ENCODE measurements at places on chromosomes 13 and 19.

GRCh38 chr19:33248104-33248503, 22.5 kb upstream of the SLC7A10 start:
- no peak for DNase-seq

GRCh38 chr13:77911751-77912150, 6.9 kb downstream of the EDNRB start:
- no peak for DNase-seq

DNA sequence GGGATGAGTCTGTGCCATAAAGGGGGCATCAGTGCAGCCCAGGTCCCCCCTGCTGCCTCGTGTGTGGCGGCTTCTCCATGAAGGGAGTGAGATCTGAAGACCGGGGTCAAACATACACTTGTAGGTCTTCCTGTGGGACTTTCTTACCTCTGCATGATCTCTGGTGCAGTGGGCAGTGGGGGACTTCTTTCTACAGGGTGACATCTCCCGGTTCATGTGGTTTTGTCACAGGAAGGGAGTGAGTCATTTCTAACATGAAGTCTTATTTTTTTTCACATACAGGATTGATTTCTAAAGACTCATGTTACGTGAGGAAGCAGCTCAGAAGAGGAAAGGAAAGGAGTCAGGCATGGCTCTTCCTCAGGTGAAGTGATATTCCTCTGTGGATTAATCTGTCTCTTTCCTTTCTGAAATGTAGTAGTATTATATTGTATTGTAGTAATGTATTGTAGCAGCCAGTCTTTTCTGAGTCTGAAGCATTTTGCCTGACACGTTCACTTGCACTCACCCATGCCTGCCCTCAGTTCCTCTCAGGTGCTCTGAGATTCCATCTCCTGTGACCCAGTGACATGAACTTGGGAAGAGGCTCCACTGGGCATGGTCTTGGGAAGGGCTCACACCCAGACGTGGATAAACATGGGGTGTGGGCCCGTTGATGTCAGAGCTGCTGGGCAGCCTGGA, 15.7 kb downstream of the ZNF808 start:
- no peak for DNase-seq

DNA sequence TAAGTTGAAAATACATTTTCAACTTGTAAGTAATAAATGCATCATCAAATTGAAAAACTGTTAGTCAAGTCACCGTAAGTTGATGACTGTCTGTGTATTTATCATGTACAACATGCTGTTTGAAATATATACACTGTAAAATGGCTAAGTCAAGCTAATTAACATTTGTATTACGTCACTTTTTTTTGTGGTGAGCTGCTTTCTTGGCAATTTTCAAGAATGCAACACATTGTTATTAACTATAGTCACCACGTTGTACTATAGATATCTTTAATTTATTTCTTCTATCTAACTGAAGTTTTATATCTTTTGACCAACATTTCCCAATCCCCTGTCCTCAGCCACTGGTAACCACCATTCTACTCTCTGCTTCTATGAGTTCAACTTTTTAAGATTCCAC, 57.0 kb downstream of the RBM26 start:
- no peak for DNase-seq

Data from psoas muscle (tissue), 8 donors.